ENCODE measurements at places on chromosomes 3 and 15. TPM values are rescaled to one million over a fixed set of nuclear protein-coding genes. Genes with fewer than 3 reads are reported as not detected.

DNA sequence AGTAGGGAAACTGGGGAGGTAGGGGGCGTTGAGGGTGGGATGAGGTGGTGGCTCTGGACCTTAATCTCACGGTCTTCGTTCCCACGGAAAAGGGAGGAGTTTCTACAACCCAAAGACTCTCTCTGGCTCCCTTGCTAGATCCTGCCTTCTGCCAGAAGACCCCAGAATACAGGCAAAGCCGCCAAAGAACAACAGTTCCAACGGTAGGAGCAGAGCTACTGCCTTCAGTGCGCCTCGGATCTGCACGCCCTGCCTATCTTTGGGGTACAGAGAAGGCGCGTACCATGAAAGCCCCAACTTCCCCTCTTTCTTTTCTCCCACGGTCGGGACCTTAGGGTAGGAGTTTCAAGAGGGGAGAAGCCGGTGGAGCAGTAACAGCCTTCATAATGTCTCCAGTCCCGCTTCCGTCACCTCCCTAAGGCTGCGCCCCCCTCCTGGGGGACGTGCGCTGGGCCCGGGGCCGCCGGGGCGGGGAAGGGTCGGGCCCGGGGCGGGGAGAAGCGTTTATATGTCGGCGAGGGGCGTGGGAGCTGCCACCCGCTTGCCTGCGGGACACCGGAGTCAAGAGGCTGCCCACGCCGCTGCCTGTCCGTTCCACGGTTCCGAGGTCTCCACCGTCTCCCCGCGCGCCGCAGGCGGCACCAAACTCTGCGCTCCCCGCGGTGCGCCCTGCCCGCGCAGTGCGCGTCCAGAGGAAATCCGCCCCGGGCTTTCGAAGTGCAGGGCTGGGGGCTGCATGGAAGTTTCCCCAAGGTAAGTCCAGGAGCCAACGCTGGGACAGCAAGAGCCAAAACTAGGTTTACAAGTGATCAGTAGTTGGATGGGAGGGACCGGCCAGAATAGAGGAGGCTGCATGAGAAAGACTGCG lies at the start of gene COL6A6:
COL6A6 (plus strand) TSS at position 533 of the 868 bp plus-strand sequence. CDS start 43,188 bp downstream, outside the sequence.
- no peak within 1 kb of the TSS for H3K27ac ChIP-seq
- H3K36me3 ChIP-seq: no peaks in the 10 kb centered on the region
- no peak for DNase-seq
- H3K4me1 ChIP-seq: no peaks in the 10 kb centered on the region
- H3K27me3 ChIP-seq: peaks cover 28% of the 10 kb centered on the region
- no peak within 1 kb of the TSS for H3K4me3 ChIP-seq

GRCh38 chr15:47553947-47554346 lies 163.4 kb upstream of the SEMA6D start:
- peaks cover 6% of the 10 kb centered on the region for H3K36me3 ChIP-seq
- DNase-seq: no peak
- no peaks in the 10 kb centered on the region for H3K27me3 ChIP-seq
- H3K4me3 ChIP-seq: no peak overlapping the region
- no peaks in the 10 kb centered on the region for H3K4me1 ChIP-seq
- H3K27ac ChIP-seq: no peak overlapping the region

DUOXA1 gene
- total RNA-seq: not detected

FBLN2 gene
- total RNA-seq: not detected

Measured in natural killer cell treated with Interleukin-12 subunit alpha and Interleukin-12 subunit beta and Interleukin-15 and Interleukin-18, amount 100 ng/mL, for 72 hours (primary cell).